ENCODE measurements at places on chromosomes 11 and 22.

DNA sequence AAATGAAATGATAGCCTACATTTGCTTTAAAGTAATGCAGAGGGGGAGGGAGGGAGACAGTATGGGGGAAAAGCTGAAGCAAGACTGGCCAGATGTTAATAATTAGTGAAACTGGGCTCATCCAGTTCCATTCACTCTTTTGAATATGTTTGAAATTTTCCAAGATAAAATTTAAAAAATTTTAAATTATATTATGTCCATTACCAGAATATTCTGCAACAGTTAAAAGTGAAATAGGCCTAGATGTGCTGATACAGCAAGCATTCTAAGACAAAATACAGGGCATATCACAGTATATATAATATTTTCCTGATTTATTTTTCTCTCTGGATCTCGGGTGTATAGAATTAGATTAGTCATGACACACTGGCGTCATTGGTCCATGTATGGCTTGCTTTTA is 13.6 kb upstream of the ZNRF3 start:
- no peak for DNase-seq

DNA sequence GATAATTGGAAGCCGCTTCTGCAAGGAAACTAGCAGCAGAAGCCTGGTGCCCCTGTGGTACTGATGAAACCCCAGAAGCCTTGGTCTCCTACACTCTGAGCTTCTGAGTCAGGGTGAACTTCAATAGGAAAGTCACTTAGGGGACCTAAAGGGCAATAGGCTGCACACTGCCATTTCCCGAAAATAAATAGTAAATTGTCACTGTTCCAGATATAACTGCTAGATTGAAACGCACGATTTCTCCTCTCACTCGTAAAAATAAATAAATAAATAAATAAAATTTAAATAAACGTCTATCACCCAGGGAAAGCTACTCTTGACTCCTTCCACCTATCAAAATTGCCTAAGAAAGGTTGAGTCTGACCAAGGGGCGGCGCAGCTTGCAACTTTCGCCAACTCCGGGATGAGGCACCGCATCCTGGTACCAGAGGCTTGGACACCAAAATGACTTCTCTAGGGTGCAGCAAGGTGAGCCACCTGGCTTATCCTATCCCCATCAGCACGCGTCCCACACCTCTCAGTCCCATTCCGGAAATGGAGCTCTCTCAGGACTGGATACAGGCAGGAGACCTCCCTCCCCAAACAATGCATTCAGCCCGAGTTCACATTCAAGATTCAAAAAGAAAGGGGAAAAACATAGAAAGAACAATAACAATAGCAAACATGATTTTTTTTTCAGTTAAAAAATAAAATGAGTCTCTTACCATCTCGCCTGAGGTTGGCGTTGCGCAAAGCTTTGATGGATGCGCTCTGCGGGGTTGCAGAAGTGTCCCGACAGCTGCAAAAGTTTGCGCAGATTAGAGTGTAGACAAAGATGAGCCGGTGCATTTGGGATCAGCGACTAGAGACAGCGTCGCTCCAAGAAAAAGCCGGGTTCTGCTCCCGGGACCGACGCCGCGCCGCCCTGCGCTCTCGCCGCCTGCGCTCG is 583 bp downstream of the PDGFD start:
- no peak for DNase-seq

DNA sequence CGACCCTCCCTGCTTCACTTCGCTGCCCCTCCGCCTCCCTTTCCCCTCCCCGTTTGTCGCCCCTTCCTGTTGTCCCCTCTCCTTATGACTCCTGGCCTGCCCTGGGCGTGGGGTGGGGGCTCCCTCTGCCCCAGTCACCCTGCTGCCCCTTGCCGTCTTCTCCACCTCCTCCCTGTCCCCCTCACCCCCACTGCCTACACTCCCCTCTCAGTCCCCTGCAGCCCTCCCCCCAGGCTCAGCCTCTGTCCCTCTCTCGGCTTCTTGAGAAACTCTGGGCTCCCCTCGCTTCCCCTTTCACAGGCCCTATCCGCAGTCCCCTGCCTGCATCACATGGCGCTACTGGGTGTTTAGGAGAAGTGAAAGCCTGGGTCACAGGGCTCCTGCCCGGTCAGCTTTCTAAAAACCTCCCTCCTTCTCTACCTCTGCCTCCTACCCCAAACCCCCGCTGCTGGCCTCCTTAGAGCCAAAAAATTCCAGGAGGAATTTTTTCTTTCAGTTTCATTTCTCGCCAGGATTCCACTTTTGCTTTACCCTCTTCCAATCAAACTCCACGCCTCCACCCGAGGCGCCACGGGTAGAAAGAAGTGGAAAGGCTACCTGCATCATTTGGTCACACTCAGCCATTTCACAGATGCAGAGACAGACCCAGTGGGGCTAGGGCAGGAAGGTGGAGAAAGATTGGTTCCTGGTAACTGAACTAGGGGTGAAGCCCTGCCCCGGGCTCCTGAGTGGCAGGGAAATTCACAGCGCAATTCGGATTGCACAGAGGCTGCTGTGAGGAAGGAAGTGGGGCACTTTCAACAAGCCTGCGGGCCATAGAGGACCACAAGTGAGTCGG is at the start of gene SLC15A3:
TSS of gene SLC15A3 (minus strand) at position 273 of the 838 bp plus-strand sequence. CDS start 625 bp downstream, outside the sequence.
- DNase-seq = peak; percentile 20

DNA sequence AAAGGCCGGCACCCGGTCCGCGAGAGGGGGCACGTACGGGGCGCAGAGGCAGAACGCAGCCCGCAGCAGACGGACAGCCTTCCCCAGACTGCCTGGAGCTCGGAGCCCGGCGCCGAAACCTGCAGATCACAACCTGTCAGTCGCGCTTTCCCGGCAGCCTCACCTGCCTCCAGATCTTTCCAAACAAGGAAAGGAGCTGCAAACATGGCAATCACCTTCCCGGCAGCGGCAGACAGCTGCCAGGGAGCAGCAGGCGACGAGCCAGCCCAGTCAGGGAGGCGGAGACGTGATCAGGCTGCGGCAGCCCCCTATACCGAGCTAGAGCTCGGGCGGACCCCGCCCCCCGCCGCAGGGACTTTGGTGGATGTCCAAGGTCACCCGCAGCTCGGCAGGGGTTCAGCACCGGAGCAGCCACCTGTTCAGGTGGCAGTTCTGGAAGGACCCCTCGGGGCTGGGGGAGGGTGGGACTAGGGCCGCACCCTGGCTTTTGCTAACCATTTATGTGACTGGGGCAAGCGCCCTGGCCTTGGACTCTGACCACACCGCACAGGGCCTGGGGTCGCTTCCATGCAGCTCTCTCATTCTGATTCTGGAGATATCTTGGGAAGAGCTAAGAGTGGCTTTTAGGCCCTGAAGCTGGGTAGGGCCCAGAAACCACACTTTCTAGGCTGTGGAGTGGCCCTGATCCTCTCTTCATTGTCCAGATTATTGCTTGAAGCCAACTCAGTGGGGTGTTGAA is 143.8 kb downstream of the NECTIN1 start:
- no peak for DNase-seq

DNA sequence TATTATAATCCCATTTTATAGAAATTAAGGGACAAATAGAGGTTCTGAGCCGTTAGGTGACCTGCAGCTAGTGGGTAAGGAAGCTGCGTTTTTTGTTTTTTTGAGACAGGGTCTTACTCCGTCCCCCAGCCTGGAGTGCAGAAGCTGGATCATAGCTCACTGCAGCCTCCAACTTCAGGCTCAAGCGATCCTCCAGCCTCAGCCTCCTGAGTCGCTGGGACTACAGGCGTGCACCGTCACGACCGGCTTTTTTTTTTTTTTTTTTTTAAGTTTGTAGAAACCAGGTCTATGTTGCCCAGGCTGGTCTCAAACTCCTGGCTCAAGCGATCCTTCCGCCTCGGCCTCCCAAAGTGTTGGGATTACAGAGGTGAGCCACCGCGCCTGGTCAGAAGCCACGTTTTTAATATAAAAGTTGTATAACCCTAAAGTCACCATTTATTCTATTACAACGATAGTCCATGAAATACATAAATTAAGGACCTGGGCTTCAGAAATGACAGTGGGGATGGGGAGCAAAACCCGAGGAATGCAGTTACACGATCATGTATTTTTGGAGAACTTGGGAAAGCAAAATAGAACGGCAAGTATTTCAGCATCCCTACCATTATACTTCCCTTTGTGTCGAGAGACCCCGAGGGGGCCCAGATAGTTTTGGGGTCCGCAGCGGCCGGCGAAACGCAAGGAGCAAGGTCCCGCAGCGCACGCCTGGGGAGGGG is 638 bp downstream of the SAAL1 start:
- no peak for DNase-seq

DNA sequence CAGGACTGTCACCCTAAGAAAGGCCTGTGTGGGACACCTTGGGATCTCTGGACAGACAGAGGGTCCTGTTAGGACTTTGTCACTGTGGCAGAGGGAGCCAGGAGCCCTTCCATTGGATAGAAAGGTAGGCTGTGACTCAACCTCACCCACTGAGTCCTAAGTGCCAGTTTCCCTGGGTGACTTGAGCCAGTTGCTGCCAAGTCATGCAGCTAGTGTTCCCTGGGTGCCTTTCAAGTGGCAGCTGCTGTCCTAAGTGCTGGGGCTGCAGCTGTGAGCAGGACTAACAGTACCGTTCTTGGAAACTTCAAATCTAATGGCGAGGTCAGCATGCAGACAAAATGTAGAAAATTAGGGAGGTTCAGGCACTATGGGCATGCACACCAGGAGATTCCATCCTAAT is 393.7 kb downstream of the TMEM135 start:
- no peak for DNase-seq

- no peak for DNase-seq
Observed at GRCh38 chr22:42976217-42976933, 38.6 kb downstream of the PACSIN2 start.

DNA sequence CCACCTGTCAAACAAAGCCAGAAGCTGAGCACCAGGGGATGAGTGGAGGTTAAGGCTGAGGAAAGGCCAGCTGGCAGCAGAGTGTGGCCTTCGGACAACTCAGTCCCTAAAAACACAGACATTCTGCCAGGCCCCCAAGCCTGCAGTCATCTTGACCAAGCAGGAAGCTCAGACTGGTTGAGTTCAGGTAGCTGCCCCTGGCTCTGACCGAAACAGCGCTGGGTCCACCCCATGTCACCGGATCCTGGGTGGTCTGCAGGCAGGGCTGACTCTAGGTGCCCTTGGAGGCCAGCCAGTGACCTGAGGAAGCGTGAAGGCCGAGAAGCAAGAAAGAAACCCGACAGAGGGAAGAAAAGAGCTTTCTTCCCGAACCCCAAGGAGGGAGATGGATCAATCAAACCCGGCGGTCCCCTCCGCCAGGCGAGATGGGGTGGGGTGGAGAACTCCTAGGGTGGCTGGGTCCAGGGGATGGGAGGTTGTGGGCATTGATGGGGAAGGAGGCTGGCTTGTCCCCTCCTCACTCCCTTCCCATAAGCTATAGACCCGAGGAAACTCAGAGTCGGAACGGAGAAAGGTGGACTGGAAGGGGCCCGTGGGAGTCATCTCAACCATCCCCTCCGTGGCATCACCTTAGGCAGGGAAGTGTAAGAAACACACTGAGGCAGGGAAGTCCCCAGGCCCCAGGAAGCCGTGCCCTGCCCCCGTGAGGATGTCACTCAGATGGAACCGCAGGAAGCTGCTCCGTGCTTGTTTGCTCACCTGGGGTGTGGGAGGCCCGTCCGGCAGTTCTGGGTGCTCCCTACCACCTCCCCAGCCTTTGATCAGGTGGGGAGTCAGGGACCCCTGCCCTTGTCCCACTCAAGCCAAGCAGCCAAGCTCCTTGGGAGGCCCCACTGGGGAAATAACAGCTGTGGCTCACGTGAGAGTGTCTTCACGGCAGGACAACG is 11.7 kb downstream of the CXCR5 start:
- peak; percentile 71 for DNase-seq

DNA sequence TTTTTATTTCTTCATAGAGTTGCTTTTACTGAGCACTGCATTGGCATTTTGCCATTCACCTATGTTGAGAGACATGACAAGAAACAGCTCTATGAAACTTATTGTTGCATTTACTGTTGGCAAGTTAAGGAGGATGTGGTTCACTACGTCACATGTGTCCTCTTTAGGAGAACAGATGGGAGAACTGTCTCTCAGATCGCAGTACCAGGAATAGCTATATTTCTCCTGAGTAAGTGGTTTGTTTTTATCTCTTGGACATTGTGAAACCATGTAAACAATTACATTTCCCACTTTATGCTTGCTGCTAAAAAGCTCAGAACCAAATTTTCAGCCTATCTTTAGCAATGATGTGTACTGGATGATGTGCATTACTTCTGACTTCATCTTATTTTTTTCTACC is 34.8 kb upstream of the PSMA1 start:
- no peak for DNase-seq

DNA sequence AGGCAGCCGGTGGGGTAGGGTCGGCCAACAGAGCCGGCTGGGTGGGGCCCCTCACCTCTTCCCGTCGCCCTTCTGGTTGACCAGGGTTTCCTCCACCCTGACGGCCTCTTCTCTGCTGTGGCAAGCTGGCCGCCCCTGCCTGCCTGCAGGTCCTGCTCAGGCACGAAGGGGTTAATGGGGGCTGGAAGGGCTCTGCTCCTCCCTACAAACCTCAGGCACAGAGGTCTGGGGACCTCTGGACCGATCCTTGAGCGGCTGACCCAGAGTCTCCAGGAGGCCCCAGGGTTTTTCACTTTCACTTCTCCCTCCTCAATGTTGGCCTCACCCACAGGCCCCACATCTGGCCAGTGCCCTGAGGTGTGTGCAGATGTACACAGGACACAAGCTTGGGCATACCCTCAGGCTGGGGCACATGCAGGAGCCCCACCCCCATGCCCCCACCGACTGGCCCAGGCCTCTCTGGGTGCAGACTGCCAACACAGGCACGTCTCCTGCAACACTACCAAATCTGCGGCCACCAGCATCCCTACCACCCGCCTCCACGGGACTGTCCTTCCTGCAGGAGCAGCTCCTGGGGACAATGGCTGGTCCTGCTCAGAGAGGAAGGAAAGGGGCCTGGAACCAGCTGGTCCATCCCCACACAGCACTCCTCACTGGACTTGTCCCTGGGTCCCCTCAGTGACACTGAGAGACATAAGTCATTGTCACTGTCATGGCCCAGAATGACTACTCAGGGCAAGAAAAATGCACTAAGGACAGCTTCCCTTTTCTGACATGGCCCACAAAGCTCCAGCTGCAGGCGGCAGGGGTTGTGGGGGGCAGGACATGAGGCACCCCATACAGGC is 3.2 kb upstream of the TBX1 start:
- DNase-seq = no peak

- no peak for DNase-seq
Observed at GRCh38 chr11:78499971-78500370, 74.7 kb downstream of the NARS2 start.

DNA sequence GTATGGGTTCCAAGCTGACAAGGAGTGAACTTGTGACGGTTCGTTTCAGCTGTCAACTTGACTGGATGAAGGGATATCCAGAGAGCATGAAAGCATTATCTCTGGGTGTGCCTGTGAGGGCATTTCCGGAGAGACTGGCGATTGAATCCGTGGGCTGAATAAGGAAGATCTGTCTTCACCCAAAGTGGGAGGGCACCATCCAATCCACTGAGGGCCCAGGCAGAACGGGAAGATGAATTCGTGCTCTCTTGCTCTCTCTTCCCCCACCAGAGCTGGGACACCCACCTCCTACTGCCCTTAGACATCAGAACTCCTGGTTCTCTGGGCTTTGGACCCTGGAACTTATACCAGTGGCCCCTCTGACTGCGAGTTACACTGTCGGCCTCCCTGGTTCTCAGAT is 15.5 kb upstream of the CD81 start:
- no peak for DNase-seq

- no peak for DNase-seq
Observed at GRCh38 chr22:48869161-48869560, 958.5 kb downstream of the BRD1 start.

GRCh38 chr11:79259800-79260199 is 181.0 kb downstream of the TENM4 start:
- no peak for DNase-seq

Measured in activated CD4-positive, alpha-beta T cell treated with anti-CD3 and anti-CD28 coated beads, Interleukin-2, amount 50 U/mL, for 1 hour (primary cell).